NCI-H187 (cell line): ENCODE measurements at places on chromosomes 3 and 15.

DNA sequence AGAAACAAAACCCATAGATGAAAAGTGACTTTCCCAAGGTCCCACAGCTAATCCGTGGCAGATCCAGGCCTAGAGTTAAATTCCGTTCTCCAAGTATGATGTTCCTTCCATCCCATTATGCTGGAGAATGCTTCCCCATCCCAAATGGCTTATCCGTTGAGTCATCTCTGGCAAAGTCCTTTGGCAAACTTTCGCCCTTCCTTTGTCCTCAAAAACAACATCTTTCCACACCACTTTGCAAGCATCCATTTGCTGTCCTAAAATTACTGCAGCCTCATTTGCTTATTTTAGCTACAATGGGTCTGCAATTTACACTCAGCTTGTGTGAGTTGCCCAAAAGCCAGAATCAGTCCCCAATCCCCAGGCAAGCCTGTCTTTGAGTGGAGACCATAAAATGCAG, 304.0 kb upstream of the TLE3 start:
- DNase-seq = no peak

DNA sequence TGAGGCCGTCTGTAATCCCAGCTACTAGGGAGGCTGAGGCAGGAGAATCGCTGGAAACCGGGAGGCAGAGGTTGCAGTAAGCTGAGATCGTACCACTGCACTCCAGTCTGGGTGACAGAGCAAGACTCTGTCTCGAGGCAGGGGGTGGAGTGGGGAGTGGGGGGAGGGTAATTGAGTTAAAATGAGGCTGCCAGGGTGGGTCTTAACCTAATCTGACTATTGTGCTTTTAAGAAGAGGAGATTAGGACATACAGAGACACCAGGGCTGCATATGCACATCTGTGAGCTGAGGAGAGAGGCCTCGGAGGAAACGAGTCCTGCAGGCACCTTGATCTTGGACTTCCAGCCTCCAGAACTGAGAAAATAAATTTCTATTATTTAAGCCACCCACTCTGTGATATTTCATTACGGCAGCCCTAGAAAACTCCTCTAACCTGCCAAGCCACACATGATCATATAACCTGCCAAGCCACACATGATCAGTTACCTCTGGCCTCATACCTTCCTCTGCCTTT, 197.0 kb downstream of the THSD4 start:
- DNase-seq = no peak

DNA sequence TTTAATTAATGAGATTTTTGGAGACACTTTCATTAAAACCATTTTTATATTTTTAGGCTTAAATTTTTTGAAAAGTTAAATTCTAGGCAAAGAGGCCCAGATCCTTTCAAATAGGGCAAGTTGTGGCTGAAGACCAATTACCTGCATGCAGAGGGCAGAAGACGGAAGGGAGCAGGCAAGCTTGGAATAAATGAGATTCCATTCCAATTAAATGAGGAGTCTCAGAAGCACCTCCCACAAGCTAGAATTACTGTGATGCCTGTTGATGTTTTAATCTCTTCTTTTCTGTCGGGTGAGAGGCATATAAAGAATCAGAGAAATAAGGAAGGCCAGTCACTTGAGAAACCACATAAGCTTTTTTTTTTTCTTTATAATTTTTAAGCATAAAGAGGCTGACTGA, 46.8 kb downstream of the KBTBD8 start:
- no peak for DNase-seq

GRCh38 chr3:156599089-156599874, 44.4 kb upstream of the SSR3 start:
- no peak for DNase-seq

DNA sequence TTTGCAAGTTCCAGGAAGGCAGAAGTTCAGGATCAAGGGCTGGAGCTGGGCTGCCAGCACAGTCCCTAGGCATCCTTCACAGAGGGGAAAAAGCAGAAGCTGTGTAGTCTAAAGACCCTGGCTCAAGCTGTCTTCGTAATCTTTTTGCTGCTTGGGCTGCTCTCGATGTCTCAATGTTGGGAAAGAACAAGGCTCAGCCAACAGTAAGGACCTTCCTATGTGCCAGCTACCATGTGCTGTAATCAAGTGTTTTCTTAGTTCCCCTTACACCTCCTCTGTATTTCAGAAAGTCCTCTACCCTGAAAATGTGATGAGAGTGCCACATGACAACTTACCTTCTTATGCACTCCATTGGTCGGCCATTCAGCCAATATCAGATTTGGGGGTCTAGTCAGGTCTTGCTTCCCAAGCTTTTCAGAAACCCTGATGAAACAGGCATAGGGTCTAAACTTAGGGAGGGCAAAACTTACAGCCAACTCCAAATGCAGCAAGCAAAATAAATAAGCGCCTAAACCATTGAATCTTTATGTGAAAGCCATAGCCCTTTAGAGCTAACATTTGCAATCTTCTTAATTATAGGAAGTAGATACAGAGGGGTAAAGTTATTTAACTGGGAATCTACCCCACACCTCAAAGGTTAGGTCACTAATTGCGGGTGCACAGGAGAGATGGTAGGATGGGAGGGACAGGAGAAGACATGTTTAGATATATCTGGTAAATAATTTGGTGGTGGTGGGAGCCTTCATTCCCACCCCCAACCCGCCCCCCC, 1.2 kb upstream of the EDEM1 start:
- DNase-seq = no peak

DNA sequence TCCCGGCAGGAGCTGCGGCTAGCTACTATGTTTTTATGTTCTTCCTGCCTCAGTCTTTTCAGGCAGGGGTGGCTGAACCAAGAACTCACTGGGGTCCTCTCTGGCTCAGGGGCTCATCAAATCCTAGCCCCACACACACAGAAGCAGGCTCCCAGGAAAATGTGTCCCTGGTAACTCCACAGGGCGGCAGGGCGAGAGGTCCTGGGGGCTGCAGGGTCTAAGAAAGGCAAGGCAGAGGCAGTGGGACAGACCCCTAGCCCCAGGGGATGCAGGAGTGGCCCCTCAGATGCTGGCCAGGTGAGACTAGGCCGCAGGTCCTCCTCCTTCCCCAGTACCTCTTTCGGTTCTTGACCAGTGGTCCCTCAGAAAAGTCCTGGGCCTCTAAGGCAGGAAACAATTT, 48.9 kb downstream of the PTH1R start:
- DNase-seq = no peak

DNA sequence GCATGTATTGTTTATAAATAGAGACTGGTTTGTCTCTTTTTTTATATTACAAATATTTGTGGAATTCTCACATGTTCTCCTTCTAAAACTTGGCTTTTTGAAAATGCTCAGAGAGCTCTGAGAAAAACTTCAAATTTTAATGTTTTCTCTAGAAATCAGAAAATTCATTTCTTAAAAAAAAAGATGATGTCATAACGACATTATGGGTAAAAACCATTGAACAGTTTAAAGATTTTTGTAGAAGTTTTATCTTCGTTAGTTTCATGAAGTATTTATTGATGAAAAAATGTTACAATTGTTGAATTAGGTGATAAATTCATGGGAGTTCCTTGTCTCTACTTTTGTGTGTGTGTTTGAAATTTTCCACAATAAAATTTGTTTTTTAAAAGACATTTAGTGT, 81.3 kb downstream of the SATB1 start:
- no peak for DNase-seq

GRCh38 chr3:108136561-108137459, 46.0 kb upstream of the CD47 start:
- no peak for DNase-seq

- DNase-seq = no peak
Measured at GRCh38 chr3:66380200-66380932, 120.5 kb downstream of the LRIG1 start.

- no peak for DNase-seq
Measured at GRCh38 chr3:191987831-191988350, 526.9 kb downstream of the PYDC2 start.

- DNase-seq = no peak
Measured at GRCh38 chr3:13192471-13193213, 119.4 kb upstream of the IQSEC1 start.

- DNase-seq = no peak
Measured at GRCh38 chr15:58742022-58742813, 7.3 kb downstream of the ADAM10 start.

DNA sequence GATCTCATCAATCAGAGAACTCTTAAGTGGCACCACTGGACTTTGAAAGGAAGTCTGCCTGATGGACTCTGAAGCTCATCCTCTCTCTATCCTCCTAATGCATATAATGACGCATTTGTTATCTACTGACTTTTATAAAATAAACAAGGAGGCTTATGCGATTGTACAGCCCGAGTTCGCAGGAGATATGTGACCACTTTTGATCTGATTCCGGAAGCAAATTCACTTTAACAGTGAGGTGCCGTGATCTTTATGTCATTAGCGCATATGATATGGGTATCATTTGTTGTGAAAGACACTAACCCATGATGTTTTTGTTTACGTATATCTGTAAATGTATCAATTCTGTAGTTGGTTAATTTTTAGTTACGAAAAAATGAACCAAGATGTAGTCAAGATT, 427 bp upstream of the RNF111 start:
- no peak for DNase-seq

- DNase-seq = no peak
Measured at GRCh38 chr3:63029326-63029725, 154.1 kb upstream of the CADPS start.

DNA sequence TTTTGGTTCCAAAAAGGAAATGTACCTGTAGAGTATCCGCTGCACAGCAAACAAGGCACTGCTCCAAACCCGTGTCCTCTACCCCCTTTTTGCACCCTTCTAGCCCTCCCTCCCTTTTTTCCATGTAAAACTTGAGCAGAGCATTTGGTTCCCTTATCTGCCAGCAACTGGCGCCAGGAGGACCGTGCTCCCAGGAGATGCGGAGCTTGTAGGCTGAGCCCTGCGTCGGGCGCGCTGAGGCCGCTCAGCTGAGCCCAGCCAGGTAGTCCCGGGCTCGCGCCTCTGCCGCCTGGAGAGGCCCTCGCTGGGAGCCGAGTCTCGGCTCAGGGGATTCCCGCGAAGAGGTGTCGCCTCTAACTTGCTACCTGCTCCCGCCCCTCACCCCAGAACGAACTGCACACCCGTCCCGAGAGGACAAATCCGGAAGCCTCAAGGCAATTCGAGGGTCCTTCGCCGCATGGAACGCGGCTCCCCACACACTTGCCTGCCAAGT, 575 bp downstream of the TRPM7 start:
- DNase-seq = peak; percentile 15
